ENCODE measurements at places on chromosomes 4 and X.

- DNase-seq = peak; percentile 23
Observed at GRCh38 chr4:96035727-96036126, 195.8 kb downstream of the PDHA2 start.

DNA sequence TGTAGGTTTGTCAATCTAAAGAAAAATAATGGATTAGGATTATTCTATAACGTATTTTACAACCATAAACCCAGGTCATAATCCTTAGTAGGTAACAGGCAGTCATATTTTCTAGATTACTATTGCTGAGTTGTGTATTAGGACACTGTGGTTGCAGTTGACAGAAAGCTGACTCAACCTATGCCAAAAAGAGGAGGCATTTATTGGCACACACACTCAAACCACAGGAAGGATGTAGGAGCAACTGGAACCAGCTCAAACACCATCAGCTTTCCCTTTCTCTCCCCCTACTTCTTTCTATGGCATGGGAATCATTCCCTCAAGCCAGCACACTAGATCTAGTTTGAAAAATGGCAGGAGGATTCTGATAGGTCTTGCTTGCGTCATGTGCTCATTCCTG is 136.4 kb upstream of the FAM9C start:
- peak; percentile 58 for DNase-seq

GRCh38 chr4:139300431-139301112 is 733 bp upstream of the NAA15 start:
- peak; percentile 56 for DNase-seq

DNA sequence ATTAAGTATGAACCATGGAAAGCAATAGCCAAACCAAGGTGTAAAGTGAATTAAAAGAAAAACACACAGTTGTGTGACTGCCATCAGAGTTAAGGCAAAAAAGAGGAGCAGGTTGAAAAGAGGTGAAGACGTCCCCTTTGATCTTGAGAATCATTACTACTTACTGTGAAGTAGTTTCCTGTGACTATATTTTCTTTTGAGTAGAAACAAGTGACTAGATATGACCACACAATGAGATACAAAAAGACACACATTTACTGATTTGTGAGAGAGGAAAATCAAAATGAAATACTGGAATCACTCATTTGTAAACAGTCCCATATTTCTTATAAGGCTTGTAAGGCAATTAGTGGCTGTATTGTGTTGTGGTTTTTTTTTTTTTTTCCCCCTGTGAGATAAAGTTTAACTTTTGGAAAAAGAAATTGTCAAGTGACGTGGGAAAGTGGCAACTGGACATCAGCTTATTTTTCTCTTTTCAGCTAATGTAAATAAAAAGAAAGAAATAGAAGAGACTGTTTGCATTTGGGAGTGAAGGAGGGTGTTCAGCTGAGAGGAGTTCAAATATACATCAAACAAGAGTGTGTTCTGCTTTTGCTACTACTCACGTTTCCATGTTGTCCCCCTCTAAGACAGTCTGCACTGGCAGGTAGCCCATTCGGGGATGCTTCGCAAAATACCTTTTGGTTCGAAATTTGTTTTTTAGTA is 106.4 kb upstream of the FTHL17 start:
- no peak for DNase-seq

GRCh38 chrX:3485727-3486126 is 139.3 kb upstream of the MXRA5 start:
- no peak for DNase-seq

GRCh38 chr4:130486841-130487240 is 1390.9 kb downstream of the C4orf33 start:
- DNase-seq = no peak

GRCh38 chr4:3107691-3108121 is 33.2 kb downstream of the HTT start:
- DNase-seq = no peak

- DNase-seq = no peak
Observed at GRCh38 chrX:10851809-10852208, 231.4 kb upstream of the MID1 start.

DNA sequence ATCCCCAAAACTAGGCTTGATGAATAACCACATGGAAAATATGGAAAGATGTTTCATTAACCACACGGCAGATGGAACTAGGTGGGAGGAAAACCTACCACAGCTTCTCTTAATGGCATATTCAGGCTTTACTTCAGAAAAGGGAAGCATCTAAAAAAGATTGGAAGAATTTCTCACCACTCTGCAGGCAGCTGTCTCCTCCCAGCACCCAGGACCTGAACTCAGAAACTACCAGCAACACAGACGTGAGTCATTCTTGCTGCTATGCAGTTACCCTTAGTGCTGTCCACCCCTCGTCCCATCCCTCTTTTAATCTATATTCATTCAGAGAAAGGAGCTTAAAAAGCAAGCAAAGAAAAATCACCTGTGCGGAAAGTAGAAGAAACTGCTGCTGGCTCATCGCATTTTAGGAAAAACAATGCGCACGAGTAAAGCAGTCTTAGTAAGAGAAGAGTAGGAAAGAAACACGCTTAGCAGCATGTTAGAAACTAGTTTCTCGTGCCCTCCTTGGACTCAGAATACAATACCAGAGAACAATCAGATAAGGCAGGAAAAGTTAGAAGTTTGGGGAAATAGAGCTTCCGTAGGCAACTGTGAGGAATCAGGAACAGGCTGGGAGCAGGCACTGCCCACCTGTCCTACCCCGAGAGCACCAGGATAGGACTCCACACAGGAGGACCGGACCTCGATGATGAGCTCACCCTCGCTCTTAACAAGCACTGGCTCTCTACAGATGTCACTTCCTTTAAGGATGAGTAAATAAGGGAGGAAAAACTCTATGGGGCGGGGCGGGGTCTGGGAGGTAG is 48.1 kb upstream of the ENPP6 start:
- peak; percentile 90 for DNase-seq

- peak; percentile 35 for DNase-seq
Observed at GRCh38 chrX:19440713-19441112, 74.6 kb downstream of the MAP3K15 start.

GRCh38 chr4:52994567-52994966 is 132.4 kb downstream of the RASL11B start:
- no peak for DNase-seq

DNA sequence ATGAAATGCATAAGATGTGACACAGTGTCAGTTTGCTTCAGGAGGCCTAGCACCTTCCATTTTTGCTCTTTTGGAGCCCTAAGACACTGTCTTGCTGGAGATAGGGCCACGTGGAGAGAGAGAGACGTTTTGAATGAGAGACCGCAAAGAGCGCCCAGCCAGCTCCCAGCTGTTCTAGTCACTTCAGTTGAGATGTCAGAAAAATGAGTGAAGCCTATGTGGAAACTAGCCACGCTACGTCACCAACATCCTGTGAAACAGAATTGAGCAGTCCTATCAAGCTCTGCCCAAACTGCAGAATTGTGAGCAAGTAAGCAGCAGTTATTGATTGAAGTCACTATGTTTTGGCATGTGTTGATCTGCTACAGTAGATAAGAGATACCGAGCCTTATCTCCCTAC is 13.1 kb downstream of the GPR82 start:
- no peak for DNase-seq

GRCh38 chrX:151019856-151020255 is 36.7 kb downstream of the HMGB3 start:
- no peak for DNase-seq

GRCh38 chr4:148445071-148445859 is 3.1 kb upstream of the NR3C2 start:
- DNase-seq = peak; percentile 53

GRCh38 chrX:15745179-15745578 is 7.1 kb downstream of the CA5B start:
- DNase-seq = no peak

DNA sequence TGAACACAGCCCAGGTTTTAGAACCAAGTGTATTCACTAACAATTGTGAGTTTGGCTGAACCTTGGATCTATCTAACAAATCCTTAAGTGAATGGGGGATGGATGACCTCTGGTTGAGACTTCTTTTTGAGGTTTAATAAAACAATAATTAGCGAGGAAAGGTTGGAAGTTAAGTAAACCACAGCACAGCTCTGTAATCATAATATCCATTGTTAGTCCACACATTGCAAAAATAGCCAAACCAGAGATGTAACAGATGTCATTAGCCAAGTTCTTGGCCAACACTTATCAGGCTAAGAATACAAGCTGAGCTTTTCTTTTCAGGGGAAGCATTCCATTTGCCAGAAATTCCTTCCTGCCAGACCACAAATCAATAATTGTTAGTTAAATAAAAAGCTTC is 59.1 kb downstream of the FREM3 start:
- no peak for DNase-seq
